Eye (tissue), 1 donor: ENCODE measurements at places on chromosomes 2 and 18.

GRCh38 chr2:55616551-55617174 lies 759 bp downstream of the PPP4R3B start:
- peak; percentile 73 for DNase-seq

GRCh38 chr2:19255481-19255880 lies 102.9 kb downstream of the OSR1 start:
- no peak for DNase-seq

GRCh38 chr2:218063486-218063885 lies 5.6 kb upstream of the RUFY4 start:
- no peak for DNase-seq

GRCh38 chr2:5854797-5855196 lies 162.6 kb downstream of the SOX11 start:
- DNase-seq = no peak

DNA sequence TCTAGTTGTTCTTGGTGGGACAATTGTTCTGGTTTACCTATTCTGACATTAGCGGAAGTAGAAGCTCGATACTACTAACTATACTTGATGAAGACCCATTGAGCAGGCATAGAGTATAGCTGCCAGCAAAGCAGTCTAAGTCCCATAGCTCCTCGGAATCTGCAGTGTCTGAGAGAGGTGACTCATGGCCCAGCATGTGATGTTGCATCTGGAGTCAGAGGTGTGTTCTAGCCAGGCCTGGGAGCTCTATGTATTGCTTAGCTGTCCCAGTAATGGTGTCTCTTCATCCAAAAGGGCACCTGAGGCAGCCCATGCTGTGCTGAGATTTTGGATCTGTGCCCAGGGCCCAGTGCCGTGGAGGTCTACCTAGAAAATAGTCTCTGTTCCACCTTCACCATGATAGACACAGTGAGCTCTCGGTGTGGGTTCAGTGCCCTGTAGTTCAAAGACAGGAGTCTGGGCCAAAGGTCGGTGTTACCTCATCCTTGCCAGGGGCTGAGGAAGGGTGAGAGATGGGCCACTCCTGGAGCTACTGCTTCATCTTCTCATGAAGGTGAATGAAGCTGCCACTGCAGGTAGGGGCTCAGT lies 47.3 kb downstream of the MEX3C start:
- no peak for DNase-seq

DNA sequence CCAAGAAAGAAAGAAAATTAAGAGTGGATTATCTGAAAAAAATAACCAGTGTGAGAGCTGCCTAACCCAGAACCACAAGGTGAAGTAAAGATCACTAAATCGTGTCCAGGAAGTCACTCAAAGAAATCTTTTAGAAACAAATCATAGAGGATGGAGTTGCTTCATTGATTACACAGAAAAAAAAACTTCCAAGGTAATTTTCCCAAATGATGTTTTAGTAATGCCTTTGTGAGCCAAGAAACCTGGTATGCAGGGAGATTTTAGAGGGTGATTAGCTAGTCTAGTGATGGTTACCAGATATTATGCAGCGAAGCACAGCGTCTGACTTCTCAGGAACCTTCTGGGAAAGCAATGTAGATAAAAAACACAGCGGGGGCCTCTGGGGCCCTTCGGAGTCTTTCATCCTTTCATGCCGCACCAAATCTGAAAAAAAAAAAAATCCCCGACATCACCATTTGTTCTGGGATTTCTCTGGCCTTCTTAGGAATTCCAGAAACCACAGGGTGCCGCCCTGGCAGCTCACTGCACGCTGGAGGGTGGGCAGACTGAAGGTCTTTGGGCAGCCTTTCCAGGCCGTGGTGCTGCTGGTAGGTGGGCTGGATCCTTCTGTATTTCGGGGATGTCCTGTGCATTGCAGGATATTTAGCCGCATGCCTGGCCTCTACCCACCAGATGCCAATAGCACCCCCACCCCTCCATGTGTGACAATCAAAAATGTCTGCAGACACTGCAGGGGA lies 17.3 kb downstream of the ALPK2 start:
- peak; percentile 63 for DNase-seq

- DNase-seq = no peak
Observed at GRCh38 chr2:23602116-23602515, 217.1 kb downstream of the KLHL29 start.

- peak; percentile 73 for DNase-seq
Observed at GRCh38 chr2:47069628-47070154, 85.4 kb downstream of the STPG4 start.

- no peak for DNase-seq
Observed at GRCh38 chr2:65960953-65961352, 474.0 kb upstream of the MEIS1 start.

DNA sequence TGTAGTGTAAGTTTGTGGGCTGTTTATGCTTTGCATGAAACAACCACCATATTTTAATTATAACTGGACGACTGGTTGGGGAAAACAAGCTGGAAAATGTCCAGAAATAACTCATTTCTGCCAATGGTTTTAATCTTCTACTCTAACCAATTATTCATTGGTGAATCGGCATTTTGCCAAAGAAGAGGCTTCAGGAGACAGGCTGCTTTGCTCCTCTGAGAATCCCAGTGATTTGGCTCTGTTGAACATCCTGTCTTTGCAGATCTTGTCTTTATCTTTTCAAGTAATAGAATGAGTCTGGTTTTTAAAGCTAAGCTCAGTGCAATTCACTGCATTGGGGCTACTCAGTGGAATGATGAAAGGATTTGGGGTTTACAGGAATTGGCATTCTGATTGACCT lies 109.6 kb downstream of the APOB start:
- no peak for DNase-seq
